Suppressor macrophage (primary cell): ENCODE measurements at places on chromosomes 4 and X.

- no peak for DNase-seq
Observed at GRCh38 chr4:162241857-162242256, 78.1 kb upstream of the FSTL5 start.

DNA sequence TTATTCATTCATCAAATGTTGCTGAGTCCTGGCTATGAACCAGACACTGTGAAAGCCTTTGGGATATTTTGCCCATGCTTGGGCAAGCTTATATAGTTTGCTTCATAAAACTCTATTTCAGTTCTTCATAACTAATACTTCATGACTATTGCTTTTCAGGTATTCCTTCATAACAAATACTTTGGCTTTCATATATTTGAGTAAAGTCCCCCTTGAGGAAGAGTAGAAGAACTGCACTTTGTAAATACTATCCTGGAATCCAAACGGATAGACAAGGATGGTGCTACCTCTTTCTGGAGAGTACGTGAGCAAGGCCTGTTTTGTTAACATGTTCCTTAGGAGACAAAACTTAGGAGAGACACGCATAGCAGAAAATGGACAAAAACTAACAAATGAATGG, 1.7 kb upstream of the AFP start:
- peak; percentile 50 for DNase-seq

DNA sequence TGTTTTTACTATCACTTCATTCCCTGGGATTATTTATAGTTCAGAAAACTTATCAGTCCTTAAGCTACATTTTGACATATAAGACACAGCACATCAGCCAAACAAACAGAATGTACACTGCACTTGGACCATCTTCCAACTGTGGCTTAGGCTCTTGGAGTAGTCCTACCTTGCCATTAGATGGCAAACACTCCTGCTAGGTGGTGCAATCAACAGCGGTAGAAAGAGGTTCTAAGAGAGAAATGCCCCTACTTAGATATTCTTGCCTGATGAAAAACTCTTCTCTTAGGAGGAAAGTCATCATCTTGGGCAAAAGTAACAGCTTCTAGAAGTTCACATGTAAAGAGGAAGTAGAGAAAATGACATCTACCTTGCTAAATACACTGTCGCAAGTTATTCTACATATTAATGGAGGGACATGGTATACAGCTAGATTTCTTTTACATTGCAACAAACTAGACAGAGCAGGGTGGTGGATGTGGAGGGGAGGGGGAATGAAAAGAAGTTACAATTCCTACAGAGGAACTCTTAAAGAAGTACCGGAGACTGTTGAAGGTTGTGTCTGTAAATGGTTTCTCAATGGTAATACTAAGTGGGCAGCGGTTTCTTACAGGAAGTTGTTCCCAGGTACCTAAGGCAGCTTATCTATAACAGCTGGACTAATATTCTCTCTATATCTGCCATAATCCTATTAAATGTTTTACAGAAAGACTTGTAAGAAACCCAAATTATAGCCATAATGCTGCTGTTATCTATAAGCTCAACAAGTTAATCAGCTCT, 8.1 kb upstream of the STPG2 start:
- DNase-seq, result no peak

DNA sequence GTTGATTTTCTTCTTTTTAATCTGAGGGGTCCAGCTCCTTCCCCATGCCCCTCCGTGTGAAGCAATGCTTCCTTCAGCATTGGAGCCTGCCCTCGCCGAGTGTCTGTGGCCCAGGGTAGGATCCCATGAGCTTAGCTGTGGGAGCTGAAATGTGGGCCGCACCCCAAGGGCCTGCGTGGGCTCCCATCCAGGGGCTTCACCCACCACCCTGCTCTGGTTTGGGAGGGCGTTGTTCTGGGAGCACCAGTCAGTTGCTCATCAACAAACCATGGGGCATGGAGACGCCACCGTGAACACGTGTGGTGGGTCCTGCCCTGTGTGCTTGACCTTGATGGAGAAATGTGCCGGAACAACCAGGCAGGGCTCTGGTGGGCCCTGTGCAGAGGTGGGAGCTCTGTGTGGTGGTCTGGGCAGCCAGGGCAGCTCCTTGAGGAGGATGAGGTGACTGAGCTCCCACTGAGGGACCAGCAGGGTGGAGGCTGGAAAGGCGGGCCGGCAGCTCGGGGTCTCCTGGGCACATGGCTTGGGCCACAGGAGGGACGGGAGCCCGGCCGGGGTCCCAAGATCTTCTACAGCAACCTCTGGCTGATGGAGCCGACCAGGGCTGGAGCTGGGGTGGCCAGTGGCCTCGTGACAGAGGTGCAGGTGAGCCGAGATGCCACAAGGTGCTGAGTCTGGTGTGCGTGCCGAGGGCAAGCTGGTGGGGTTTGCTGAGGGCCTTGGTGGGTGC, 39.6 kb upstream of the NKX1-1 start:
- no peak for DNase-seq

DNA sequence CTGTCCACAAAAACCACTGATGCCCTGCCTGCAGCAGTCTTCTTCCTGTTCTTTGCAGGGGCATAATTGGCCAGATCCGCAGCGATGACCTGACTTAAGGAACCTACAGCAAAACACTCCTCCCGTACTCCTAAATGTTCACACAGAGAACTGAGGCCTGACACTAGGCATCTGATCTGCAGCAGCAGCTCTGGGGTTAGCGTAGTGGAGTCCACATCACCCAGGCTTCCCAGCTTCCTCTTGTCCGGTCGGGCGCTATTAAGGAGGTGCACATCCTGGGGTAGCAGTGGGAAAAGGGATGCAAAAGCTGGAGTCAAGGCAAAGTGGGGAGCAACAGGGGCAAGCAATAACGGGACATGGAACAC, 758 bp downstream of the SCFD2 start:
- DNase-seq, result peak; percentile 55

DNA sequence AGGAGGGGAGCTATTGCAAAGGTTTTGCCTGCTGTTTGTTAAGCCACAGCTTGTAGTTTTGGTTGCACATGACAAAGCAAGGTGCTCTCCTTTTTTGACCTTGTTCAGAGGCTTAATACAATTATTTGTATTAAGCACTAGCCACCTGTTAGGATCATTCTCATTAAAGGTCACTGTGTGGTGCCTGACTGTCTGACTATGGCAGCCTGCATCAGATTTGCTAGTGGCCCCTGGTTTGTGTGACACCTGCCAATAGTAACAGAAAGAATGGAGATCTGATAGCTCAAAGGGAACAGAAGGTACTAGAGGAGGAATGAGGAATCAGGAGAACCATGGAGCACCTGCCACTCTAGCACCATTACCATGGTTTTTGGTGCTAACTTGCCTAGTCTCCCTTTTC, 102.5 kb downstream of the POLA1 start:
- DNase-seq, result no peak

GRCh38 chr4:52550186-52550585, 108.9 kb downstream of the USP46 start:
- DNase-seq, result no peak

DNA sequence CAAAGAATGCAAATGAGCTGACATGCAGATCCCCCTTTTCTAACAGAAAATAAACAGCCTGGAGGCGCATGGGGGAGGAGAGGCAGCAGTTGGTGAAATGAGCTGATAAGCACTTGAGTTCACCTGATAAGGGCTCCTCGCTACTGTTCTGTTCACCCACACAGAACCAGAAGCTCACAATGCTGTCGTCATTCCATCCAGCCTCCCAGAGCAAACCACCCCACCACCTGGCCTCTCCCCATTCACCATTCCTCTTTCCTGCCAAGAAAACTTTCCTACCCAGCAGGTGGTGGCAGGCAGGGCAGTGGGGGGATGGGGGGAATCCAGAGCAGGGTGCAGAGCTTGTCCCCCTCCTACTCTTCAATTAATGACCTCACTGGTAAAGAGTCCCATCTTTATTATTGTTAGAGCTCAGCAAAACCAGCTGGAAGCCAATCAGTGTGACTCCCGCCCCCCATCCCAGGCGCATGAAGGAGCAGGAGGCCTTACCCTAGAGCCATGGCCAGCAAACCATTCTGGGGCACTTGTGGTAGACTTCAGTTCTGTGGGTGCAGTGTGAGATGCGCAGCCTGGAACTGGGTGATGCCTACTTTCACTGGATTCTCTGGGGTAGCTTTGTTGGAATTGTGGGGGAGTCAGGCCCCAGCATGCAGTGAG, 350.3 kb downstream of the ZIC3 start:
- DNase-seq, result no peak

- DNase-seq, result no peak
Observed at GRCh38 chrX:20189171-20189570, 47.5 kb upstream of the EIF1AX start.

DNA sequence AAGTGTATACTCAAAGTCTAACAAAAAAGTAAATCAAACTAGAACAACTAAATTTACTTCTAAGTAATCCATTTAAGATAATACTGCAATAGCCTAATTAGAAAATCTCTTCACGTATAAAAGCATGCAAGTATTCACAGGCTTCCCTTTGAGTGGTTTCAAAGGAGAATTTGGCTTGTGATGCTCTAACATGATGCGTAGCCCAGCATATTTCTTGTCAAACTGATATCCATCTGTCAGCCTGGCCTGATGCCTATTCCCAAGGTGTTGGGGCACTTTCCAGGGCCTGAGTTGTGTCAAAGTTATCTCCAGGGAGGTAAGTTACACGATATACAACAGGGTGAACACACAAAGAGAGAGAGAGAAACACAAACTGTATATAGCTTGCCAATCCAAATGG, 287.0 kb upstream of the MAGEB18 start:
- DNase-seq, result no peak

GRCh38 chr4:166499820-166500219, 626.8 kb downstream of the TLL1 start:
- peak; percentile 57 for DNase-seq

- DNase-seq, result peak; percentile 48
Observed at GRCh38 chr4:169210504-169211118, 60.1 kb downstream of the SH3RF1 start.

DNA sequence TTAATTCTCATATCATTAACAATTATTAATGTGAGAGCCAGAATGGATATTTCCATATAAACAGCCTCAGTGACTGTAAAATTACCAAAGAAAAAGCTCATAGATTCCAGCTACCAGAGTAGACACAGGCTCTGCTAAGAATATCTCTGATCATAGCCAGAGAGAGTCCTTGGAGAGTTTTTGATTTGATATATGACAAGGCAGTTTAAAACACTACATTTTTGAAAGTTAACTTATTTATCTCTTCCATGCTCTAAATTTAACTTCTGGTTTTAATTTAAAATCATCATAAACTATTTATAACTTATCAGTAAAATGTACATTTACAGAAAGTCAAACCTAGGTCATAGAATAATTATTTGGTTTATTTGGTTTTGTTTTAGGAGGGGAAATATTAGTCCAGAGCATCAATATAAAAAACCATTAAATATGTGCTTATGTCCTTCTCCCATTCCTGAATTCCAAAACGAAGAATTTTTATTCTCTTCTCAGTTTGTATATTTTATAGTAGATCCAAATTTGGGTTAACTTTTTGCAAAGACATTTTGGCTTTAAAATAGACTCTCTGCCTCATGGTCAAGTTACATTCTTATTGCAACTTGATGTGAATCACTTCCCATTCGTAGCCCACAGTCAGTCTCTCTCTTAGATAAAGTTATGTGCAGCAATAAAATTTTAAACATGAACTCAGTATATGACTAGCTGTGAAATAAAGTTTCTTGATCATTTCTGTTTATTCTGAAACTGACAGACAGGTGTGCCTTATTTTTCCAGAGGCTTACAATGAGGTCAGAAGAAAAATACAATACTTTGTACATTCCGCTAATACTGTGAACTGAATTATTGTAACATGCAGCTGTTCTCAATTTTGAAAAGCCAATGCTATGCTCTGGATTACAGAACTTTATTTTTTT, 267.1 kb downstream of the PAPSS1 start:
- DNase-seq, result no peak

- DNase-seq, result no peak
Observed at GRCh38 chr4:120920666-120921065, 1.9 kb downstream of the PRDM5 start.

GRCh38 chr4:6463311-6464289, 8.8 kb downstream of the PPP2R2C start:
- DNase-seq, result no peak

GRCh38 chr4:155077452-155078229, 130.8 kb upstream of the NPY2R start:
- no peak for DNase-seq

- DNase-seq, result no peak
Observed at GRCh38 chr4:168569066-168569930, 72.4 kb downstream of the PALLD start.

GRCh38 chr4:25865586-25865985, 2.8 kb upstream of the SEL1L3 start:
- no peak for DNase-seq

DNA sequence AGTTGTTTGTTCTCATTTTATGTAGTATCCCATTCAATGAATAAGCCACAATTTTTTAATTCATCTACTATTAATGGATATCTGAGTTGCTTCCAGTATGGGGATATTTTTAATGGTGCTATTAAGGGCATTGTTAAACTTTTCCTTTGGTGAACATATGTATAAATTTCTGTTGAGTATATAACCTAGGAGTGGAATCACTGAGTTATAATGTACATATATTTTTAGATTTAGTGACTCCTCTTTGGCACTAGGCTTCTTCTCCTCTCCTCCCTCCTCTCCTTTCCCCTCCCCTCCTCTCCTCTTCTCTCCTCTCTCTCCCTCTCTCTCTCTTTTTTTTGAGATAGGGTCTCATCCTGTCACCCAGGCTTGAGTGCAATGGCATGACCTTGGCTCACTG, 26.4 kb downstream of the RBM47 start:
- no peak for DNase-seq

GRCh38 chrX:114582264-114582632, 1.6 kb upstream of the HTR2C start:
- no peak for DNase-seq

DNA sequence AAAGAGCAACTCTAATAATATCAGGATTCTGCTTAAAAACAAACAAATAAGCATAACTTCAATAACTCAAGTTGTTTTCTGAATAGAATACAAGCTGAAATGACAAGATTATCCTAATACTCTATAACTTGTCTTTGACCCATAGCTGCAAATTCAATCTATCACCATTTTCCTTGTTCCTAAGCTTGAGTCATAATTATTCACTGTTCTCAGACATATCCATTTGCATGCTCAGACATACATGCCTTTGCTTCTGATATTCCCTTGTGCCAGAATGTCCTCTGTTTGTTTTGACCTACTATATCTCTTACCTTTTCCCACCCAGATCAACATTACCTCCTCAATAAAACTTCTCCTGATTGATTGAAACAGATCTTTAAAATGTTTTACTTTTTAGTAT, 109.7 kb downstream of the SNCA start:
- no peak for DNase-seq

DNA sequence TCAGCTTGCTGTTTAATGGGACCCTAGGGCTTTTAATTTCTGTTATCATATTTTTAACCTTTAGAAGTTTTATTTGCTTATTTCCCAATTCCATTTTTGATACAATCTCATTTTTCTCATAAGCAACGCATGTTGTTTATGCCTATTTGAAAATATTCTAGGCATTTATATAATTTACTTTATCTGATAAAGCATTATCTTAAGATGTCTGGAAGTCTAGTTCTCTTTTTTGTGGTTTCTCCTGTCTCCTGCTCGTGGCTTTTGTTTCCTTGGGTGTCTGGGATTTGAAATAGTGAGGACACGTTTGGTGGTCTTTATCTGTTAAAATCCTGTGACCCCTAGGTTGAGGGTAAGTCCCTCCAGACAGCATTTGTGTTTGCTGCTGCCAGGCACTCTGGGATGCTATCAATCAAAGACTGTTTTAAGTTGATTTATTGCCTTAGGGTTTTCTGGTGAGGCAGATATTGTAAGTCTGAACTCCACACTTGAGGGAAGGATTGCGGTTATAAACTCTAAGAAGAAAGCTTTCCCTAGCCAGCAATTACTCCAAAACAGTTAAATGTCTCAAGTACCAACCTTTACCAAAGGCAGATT, 208.0 kb downstream of the PRDM5 start:
- DNase-seq, result no peak

GRCh38 chrX:68659385-68659784, 11.9 kb downstream of the STARD8 start:
- no peak for DNase-seq
